ENCODE measurements at places on chromosomes 1 and 21.
A peak's percentile ranks its signal among the peaks of the same experiment; 100 is the strongest.

DNA sequence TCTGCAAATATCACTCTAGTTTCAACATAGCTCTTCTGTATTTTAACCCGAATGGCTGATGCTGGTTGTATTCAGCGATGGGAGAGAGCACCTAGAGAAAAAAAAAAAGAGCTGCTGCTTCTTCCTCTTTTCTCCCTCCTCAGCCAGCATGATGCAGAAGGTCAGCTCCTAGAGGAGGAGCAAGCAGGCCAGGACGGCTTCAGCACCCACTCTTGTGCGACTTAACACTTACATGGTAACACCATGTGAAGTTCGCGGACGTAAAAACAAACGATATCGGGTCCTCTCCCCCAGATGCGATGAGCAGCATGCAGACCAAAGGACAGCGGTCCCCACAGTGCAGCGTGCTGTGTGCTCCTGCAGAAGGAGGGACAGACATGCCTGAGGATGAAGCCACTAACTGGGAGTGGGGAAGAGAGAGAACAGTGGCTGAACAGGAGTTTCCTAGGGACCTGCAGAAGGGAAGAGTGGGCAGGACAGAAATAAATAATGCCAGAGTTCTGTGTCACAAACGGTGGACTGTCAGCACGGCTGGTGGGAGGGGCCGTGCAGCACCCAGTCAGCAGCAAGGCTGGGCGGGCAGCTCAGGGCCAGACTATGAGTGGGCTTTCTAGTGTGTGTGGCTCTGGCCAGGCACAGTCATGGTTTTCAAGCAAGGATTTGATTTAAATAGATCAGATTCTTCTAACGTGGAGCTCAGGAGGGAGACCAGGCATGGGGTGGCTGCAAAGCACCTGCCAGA lies 11.4 kb upstream of the B3GALT5 start:
- DNase-seq, result no peak

- no peak for DNase-seq
These were observed 21.2 kb upstream of the FMO4 start for GRCh38 chr1:171292799-171293198.

DNA sequence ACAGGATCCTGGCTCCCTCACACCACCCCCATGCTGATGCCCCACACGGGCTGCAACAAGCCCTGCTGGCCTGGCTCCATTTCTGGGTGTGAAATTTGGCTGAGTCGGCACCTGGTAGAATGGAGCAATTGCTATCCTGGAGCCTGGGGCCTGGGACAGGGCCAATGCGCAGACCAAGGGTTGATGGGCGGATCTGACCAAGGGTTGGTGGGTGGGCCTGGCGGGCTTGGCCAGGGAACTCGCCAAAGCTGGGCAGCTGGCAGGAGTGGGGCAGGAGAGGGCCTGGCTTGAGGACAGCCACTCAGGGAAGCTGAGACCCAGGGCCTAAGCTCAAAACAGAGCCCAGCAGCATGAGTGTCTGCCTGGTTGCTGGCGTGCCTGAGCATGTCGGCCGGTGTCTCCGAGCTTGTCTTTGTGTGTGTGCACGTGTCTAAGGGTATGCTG lies 70.9 kb upstream of the POU3F1 start:
- DNase-seq, result no peak

DNA sequence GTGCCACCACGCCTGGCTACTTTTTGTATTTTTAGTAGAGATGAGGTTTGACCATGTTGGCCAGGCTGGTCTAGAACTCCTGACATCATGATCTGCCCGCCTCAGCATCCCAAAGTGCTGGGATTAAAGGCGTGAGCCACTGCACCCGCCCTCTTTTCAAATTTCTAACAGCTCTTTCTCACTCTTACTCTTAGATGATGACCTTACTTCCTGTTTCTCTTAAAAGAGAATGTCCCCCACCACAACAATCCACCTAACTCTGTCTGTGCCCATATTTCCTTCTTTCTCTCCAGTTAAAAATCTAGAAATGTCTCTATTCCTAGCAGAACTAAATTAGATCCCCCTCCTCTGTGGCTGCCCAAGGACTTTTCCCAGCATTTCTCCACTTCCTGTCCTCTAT lies 46.6 kb upstream of the RGS2 start:
- no peak for DNase-seq

DNA sequence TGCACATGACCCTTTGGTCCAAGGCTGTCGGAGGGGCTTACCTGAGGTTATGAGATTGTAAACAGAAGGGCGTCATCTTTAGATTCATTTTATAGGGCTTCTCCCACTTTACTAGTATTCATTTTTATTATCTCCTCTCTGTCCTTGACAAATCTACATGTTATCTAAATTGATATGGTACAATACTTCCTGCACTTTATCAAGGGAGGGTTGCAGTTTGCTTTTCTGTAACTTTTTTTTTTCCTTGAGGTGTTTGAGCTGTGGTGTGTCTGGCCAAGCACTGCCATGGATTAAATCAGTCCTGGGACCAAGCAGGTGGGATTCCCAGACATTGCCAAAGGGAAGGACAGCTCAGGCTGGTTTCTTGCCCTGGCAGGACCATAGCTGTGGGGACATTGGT lies 32.0 kb upstream of the B3GALT5 start:
- no peak for DNase-seq

GRCh38 chr1:240771450-240771849 lies 159.5 kb upstream of the GREM2 start:
- DNase-seq, result no peak

DNA sequence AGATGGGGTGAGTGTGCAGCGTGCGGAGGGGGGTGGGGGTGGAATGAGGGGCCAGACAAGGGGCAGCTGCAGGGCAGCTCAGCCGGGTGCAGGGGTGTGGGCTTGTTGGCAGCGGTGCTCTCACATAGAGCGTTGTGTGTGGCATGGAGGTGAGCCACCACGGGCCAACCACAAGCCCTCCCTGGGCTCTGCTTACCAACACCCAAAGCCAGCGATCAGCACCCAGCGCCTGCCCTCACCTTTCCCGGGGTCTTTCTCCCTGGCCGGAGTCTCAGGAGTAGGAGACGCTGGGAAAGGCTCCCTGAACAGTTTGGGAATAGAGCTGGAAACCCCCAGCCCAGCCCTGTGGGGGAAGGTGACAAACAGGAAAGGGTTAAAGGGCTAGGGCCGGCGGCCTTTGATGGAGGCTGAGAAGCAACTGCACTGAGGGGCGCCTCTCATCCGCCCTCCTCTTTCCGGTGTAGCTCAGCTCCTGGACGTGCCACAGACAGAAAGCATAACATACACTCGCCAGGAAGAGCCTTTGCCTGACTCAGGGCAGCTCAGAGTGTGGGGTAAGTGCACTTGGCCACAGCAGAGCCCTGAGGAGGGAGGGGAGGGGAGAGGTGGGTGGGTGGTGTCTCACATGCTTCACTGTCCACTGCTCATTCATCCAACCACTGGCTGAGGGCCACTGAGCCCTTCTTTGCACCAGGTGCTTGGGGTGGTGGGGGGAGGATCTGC lies 577 bp downstream of the IKBKE start:
- peak; percentile 77 for DNase-seq

DNA sequence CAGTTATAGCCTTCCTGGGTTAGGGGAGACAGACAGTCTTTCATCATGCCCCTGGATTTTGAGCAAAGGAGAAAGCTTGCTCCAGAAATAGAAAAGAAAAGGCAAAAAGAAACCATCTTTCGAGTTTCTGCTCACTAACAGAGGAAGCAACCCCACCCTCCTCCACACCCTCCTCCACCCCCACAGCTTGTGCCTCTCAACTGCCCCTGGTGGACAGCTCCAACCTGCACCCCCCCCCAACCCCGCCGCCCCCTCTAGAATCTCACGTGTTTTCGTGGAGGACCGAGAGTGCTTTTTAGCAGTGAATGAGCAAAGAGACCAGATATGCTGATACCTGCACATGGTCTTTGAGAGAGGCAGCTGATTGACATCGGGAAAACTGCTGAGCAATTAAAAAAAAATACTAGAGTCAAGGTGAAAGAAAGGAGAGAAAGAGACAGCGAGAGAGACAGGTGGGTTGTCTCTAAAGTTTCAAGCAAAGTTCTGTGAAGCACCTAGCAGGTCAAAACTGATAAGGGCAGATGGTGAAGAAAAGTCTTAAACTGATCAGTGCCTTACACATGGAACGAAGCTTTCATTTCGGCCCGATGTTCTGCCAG lies 358.3 kb downstream of the KIF26B start:
- DNase-seq, result no peak

- no peak for DNase-seq
These were observed 56.3 kb upstream of the ECE1 start for GRCh38 chr1:21346365-21347071.

GRCh38 chr1:202145068-202145743 lies 669 bp upstream of the ARL8A start:
- DNase-seq, result peak; percentile 24

DNA sequence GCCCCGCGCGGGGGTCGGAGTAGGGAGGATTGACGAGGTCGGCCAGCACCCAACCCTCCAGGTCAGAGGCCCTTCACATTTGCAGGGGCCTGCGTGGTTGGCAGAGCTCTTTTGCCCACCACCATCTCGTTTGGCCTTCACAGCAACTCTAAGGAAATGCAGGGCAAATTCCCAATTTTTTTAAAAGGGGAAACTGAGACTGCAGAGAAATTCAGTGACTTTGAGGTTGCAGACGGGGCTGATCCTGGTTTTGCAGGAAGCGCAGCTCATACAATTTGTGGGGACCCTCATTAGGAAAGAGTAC lies 430 bp upstream of the ACBD3 start:
- no peak for DNase-seq

- DNase-seq, result no peak
These were observed 4.4 kb upstream of the ADAMTS1 start for GRCh38 chr21:26849428-26850115.

- no peak for DNase-seq
These were observed 4.8 kb downstream of the KISS1 start for GRCh38 chr1:204191456-204191855.

DNA sequence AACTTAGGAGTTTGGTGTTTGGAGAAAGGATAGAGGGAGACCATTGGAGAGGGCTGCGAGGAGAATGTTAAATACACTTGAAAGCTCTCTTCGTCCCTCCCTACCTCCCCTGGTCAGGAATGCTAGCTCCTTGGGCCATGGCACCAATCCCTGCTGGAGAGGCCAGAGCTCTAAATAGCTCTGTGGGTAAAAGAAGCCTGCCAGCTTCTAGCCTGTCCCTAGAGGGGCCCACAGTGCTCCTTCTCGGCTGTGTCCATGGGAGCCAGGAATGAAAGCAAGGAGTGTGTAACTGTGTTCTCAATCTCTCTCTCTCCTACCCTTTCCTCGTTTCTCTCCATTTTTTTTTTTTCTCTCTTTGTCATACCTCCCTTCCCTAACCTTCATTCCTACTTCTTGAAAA lies at the start of gene CCDC190:
CCDC190 (minus strand) TSS at position 75 of the 400 bp plus-strand sequence. CDS start 1,529 bp downstream, outside the sequence.
- DNase-seq, result no peak

GRCh38 chr1:89910780-89911179 lies 84.1 kb upstream of the ZNF326 start:
- DNase-seq, result no peak

DNA sequence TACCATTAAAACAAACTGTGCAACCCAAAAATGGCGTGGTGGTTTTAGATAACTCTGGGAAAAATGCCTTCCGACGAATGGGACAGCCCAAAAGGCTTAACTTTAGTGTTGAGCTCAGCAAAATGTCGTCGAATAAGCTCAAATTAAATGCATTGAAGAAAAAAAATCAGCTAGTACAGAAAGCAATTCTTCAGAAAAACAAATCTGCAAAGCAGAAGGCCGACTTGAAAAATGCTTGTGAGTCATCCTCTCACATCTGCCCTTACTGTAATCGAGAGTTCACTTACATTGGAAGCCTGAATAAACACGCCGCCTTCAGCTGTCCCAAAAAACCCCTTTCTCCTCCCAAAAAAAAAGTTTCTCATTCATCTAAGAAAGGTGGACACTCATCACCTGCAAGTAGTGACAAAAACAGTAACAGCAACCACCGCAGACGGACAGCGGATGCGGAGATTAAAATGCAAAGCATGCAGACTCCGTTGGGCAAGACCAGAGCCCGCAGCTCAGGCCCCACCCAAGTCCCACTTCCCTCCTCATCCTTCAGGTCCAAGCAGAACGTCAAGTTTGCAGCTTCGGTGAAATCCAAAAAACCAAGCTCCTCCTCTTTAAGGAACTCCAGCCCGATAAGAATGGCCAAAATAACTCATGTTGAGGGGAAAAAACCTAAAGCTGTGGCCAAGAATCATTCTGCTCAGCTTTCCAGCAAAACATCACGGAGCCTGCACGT lies 82.1 kb downstream of the PRDM2 start:
- no peak for DNase-seq
